ENCODE measurements at places on chromosomes 5 and 9. TPM values are rescaled to one million over a fixed set of nuclear protein-coding genes. Genes with fewer than 3 reads are reported as not detected.

Gene SLC4A9
- total RNA-seq: 0.17 TPM

Gene DNM1
- total RNA-seq: 1.2 TPM

Gene PCDHGC4
- total RNA-seq: not detected

Gene RETREG1
- 59.8 TPM for total RNA-seq

Gene REXO4
- 30.8 TPM for total RNA-seq

Gene ALDH1A1
- total RNA-seq: 0.69 TPM

Gene IFNA13
- total RNA-seq: not detected

Gene EXOC3
- total RNA-seq: 72.4 TPM

Gene ZNF879
- total RNA-seq: 8.1 TPM

Gene PCDHGA11
- total RNA-seq: 0.09 TPM

GRCh38 chr5:161230221-161230620 is 316.3 kb downstream of the GABRB2 start:
- no peaks in the 10 kb centered on the region for H3K27me3 ChIP-seq
- no peak overlapping the region for H3K27ac ChIP-seq

DNA sequence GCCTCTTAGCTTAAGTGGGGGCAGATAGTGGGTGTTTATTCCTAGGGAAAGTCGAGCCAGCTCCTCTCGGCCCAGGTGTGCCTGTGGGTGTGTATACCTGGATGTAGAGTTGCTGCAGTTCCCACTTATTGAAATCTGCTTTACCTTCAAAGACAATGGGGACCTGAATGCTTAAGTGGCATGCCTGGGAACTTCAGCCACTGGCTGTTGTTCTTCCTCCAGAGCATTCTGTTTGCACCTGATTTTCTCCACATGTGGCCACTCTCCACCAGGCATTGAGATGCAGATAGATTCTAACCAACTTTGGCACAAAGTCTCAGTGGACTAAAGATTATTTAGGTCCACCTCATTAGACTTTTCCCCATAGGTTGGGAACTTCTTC is 186.8 kb downstream of the ZNF462 start:
- H3K27ac ChIP-seq: no peak overlapping the region
- DNase-seq: no peak
- no peaks in the 10 kb centered on the region for H3K36me3 ChIP-seq
- H3K4me1 ChIP-seq: no peaks in the 10 kb centered on the region
- H3K27me3 ChIP-seq: no peaks in the 10 kb centered on the region

GRCh38 chr9:129604766-129605163 is 16.1 kb downstream of the C9orf50 start:
- H3K27ac ChIP-seq: peak overlapping the region; percentile 57
- H3K4me3 ChIP-seq: peak overlapping the region; percentile 35
- no peak for DNase-seq
- no peaks in the 10 kb centered on the region for H3K36me3 ChIP-seq
- H3K4me1 ChIP-seq: peaks cover 40% of the 10 kb centered on the region

DNA sequence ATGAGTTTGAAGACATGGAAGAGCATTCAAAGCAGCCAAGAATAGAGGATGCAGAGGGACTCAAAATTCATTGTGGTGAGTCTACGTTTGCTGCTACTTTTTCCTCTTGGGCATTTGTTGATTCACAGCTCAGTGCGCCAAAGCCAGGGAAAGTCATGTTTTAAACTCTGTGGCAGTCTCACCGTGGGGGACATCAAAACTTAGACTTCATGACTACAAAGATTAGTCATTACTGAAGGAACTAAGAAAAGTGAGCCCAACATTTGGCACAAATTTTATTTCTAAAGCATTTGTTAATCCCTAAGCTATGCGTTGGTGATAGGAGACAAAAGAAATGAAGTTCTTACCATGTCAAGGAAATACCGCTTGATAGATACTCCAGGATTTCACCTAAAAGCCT is 73.7 kb upstream of the MTAP start:
- H3K36me3 ChIP-seq: no peaks in the 10 kb centered on the region
- no peak overlapping the region for H3K4me3 ChIP-seq
- H3K27me3 ChIP-seq: peaks cover 20% of the 10 kb centered on the region
- no peak for DNase-seq
- no peaks in the 10 kb centered on the region for H3K4me1 ChIP-seq
- H3K27ac ChIP-seq: no peak overlapping the region

DNA sequence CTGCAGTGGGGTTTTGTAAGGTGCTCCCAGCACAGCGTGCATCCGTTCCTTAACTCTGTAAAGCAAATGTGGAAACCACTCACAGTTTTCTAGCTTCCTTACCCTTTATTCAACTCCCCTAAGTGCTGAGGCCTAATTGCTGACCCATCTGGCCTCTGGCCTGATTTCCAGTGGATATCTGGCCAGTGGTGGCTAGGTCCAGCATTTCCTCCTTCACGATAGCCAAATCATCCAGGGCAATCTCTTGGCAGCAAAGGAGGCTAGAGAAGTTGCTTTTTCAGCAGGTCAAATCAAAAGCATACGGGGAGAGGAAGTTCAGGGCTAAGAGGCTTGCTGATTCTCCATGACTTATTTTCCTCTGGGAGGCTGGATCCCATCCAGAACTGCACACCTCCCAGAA is 286.3 kb upstream of the VLDLR start:
- no peaks in the 10 kb centered on the region for H3K4me1 ChIP-seq
- no peaks in the 10 kb centered on the region for H3K36me3 ChIP-seq
- no peak overlapping the region for H3K4me3 ChIP-seq
- no peak for DNase-seq

DNA sequence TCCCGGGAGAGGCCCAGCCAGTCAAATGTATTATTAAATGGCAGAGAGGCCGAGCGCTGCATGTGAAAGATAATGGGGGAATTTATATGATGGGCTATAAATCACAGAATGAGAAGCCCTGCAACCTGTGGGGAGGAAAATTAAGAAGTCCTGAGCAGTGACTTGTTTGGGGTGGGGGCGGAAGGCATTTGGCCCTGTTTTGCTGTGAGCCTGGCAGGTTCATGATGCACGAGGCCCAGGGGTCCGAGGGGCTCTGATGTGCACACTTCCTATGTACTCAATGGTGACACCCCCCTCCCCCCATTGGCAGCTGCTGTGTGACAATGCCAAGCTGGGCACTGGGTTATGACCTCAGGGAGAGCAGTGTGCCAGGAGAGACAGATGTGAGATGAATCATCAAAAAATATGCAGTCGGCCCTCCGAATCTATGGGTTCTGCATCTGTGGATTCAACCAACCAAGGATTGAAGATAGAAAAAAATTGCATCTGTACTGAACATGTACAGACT is 13.7 kb upstream of the DAB2IP start:
- peaks cover 8% of the 10 kb centered on the region for H3K27me3 ChIP-seq
- no peak for DNase-seq
- no peaks in the 10 kb centered on the region for H3K36me3 ChIP-seq
- peaks cover 13% of the 10 kb centered on the region for H3K4me1 ChIP-seq
- H3K4me3 ChIP-seq: no peak overlapping the region

DNA sequence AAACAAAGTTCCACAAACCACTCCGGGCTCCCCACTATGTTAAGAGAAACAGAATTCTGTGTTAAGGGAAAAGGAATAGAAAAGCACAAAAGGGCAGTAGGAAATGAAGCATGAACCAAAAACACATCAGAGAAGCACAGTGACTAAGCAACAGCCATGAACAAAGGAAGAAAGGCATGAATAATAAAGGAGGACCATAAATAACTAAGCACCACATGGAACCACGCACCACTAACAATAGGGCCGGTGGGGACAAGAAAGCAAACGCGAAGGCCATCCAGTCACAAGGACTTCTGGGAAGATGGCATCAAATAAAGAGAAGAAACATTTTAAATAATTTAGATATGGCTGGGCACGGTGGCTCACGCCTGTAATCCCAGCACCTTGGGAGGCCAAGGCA is 18.0 kb downstream of the PRUNE2 start:
- DNase-seq: no peak
- H3K4me1 ChIP-seq: no peaks in the 10 kb centered on the region
- no peak overlapping the region for H3K27ac ChIP-seq
- H3K4me3 ChIP-seq: no peak overlapping the region
- no peaks in the 10 kb centered on the region for H3K36me3 ChIP-seq
- H3K27me3 ChIP-seq: peaks cover 3% of the 10 kb centered on the region

GRCh38 chr9:107279086-107279485 is 4.0 kb upstream of the RAD23B start:
- peaks cover 2% of the 10 kb centered on the region for H3K36me3 ChIP-seq
- peaks cover 22% of the 10 kb centered on the region for H3K27me3 ChIP-seq
- DNase-seq: no peak
- no peak overlapping the region for H3K27ac ChIP-seq
- no peak overlapping the region for H3K4me3 ChIP-seq
- H3K4me1 ChIP-seq: peaks cover 14% of the 10 kb centered on the region

DNA sequence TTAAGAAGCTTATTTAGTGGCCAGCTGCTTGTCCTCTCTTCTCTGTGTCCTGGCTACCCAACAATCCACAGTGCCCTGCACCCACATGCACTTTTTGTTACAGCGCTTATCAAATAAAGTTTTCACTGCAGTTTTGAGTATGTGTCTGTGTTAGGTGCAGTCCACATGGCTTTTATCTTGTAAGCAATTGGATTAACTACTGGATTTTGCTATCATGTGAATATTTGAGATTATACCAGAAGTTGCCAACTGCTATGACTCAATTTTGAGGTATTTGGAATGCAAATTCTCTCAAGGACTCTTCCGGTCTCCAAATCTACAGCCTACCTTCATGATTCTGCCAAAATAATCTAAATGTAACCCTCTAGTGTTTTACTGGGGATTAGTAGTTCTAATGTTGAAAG is 690.2 kb downstream of the NR2F1-AS1 start:
- H3K36me3 ChIP-seq: no peaks in the 10 kb centered on the region
- no peak for DNase-seq
- H3K4me1 ChIP-seq: no peaks in the 10 kb centered on the region
- no peaks in the 10 kb centered on the region for H3K27me3 ChIP-seq
- no peak overlapping the region for H3K27ac ChIP-seq

- H3K27ac ChIP-seq: no peak overlapping the region
- no peak for DNase-seq
- H3K36me3 ChIP-seq: no peaks in the 10 kb centered on the region
Measured at GRCh38 chr9:106577121-106577520, 285.8 kb upstream of the ZNF462 start.

DNA sequence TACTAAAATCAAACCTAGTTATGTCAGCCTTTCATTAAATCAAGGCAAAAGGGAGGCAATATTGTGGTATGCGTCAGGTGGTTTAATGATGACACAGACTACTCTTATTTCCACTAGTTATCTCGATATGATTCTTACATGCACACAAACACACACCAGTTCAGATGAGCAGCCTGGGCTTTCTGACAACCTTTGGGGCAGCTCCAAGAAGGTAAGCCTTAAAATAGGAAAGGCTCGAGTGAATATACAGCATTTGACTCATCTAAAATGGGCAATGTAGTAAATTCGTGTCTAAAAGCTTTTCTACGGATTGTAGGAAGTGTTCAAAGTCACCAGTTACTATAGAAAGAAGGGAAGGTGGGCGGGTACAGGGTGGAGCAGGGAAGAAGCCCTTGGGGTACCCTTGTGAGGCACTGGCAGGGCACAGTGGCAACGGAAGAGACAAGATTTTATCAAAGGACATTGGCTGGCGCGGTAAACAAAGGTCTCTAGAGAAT is 1.9 kb downstream of the ANKH start:
- H3K27ac ChIP-seq: peak overlapping the region; percentile 18
- H3K27me3 ChIP-seq: peaks cover 4% of the 10 kb centered on the region
- peak overlapping the region; percentile 86 for H3K4me3 ChIP-seq
- H3K4me1 ChIP-seq: peaks cover 25% of the 10 kb centered on the region
- no peaks in the 10 kb centered on the region for H3K36me3 ChIP-seq

DNA sequence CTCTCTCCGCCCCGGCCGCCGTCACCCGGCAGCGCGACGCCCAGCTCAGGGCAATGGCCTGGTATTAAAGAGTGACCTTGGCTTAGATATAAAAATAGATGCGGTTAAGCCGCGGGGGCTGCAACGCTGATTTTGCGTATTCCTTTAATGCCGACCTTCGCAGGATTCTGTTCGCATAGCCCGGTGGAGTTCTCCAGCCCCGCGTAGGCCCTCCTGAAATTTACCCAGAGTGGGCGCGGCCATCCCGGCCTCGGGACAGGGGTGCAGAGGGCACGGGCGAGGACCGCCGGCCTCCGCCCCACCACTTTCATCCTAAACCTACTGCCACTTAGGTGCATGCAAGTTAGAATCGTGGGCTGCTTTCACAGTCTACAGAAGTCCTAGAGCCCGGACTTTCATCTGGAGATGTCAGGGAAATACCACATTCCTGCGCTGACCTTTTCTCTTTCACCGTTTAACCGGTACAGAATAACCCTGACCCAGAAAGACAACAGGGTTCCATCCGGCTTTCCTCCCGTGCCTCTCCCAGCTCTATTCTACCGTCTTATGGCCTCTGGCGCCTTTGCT is 492 bp upstream of the FAM169A start:
- H3K4me1 ChIP-seq: peaks cover 12% of the 10 kb centered on the region
- H3K27me3 ChIP-seq: peaks cover 2% of the 10 kb centered on the region
- H3K36me3 ChIP-seq: peaks cover 4% of the 10 kb centered on the region
- peak overlapping the region; percentile 79 for H3K4me3 ChIP-seq
- no peak for DNase-seq

DNA sequence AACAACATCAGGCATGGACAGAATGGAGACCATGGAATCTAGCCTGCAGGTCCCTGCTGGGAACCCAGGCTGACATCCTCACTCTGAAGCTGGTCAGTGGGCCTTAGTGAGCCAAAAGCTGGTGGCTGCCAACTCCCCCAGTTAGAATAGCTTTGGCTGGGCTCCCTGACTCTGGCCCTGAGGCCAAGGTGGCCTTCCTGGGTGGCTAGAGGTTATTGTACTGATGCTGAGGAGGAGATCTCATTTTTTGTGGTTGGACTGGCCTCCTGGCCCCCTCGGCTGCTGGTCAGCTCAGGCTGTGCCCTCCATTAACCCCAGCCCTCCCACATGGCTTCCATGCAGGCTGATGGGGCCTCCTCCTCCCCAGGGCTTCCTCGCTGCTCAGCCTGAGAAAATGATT is 101.2 kb upstream of the PANK3 start:
- no peaks in the 10 kb centered on the region for H3K36me3 ChIP-seq
- H3K27me3 ChIP-seq: no peaks in the 10 kb centered on the region
- no peak overlapping the region for H3K4me3 ChIP-seq
- peaks cover 9% of the 10 kb centered on the region for H3K4me1 ChIP-seq
- DNase-seq: no peak

DNA sequence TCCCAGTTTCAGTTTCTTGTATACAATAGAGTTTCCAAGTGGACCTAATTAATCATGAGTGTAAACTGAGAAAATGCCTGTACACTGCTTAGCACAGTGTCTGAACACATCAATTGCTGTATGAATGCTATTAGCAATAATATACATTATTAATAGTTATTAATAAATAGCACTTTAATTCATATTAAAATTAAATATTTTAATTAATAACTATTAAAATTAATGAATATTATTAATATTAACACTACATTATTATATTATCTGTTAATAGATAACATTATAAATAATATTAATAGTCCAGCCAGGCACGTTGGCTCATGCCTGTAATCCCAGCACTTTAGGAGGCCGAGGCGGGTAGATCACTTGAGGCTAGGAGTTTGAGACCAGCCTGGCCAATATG is 244.9 kb upstream of the ANKRD55 start:
- H3K27ac ChIP-seq: no peak overlapping the region
- H3K4me1 ChIP-seq: peaks cover 15% of the 10 kb centered on the region

DNA sequence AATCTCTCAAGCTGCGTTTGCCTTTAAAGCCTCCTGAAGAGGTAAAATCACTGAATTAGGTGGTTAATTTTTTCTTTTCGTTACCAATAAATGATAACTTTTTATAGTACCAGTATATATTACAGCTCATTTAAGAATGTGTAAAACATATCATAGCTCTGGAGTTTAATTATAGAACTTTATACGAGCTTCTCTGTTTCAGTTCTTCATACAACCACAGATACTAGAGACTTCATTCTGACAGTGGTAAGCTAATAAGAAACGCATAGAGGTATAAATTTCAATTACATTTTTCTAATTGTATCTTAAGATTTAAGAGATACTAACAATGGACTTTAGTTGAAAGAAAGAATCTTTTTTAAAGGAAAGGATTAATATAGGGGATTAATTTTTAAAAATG is 73.9 kb downstream of the PBX3 start:
- H3K27ac ChIP-seq: no peak overlapping the region
- peaks cover 1% of the 10 kb centered on the region for H3K36me3 ChIP-seq
- DNase-seq: no peak
- peaks cover 13% of the 10 kb centered on the region for H3K4me1 ChIP-seq
- H3K27me3 ChIP-seq: no peaks in the 10 kb centered on the region

Measured in activated naive CD8-positive, alpha-beta T cell treated with anti-CD3 and anti-CD28 coated beads, Interleukin-2, amount 10 ng/mL, durations not matched to agents 7 days and 5 days (primary cell).